ENCODE measurements at places on chromosomes 6 and 20.
A peak's percentile ranks its signal among the peaks of the same experiment; 100 is the strongest.

DNA sequence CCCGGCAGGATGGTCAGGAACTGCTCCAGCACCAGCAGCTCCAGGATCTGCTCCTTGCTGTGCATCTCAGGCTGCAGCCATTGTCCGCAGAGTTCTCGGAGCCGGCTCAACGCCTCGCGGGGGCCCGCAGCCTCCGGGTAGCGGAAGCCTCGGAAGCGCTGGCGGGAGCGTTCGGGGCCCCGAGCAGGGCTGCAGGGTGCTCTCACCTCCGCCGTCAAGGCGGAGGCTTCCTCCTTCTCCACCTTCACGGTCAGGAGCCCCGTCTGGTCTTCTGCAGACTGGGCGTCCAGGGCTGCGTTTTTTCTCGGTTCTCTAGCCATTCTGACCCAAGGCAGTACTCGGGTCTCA lies 434 bp downstream of the ZKSCAN4 start:
- peak; percentile 46 for DNase-seq

DNA sequence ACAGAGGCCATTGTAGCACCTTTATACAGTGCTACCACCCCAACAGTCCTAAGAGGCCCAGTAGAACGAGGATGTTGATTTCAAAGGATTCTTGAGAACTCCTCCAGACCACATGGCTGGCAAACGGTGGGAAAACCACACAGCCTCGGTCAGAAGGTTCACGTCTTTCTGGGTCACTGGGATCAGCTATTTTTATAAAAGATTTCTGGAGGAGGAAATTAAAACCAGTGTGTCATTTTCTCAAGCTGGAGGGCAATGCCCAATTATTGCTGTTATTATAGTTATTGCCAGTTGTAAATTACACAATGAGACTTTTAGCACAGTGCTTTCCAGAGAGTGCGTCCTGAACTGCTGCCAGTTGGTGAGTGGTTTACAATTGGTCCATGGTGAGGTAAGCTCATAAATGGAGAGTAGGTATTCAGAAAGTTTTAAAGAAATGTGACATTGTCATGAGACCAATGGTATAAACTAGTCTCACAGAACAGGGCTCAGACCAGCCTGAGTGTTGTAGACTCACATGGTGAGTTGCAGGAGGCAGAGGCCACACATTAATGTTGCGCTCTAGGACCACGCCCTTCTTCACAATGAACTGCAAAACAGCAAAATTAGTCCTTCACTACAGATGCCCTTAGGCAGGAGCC lies 8.4 kb upstream of the PPP1R14C start:
- no peak for DNase-seq

GRCh38 chr6:35094183-35094582 lies 47.0 kb downstream of the TCP11 start:
- no peak for DNase-seq

DNA sequence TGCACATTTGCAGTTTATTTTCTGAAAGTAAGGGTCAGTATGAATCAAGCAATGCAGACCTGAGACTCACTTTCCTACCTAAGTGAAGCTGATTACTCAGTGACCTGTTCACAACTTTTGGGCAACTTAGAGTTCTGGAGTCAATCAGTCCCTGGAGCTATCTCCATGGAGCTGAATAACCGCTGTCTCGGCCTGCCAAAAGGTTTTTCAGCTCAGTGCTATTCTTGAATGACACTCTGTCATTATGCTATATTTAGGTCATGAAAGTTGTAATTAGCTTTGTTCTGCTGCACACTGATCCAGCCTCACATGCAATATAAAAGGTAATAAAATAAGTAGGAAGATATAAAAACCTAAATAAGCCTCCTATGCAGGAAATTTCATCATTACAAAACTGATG lies 356.0 kb downstream of the BMP2 start:
- no peak for DNase-seq

- DNase-seq = no peak
Measured at GRCh38 chr6:100344761-100345160, 120.0 kb downstream of the SIM1 start.

- DNase-seq = no peak
Measured at GRCh38 chr20:12695937-12696336, 312.8 kb upstream of the SPTLC3 start.

DNA sequence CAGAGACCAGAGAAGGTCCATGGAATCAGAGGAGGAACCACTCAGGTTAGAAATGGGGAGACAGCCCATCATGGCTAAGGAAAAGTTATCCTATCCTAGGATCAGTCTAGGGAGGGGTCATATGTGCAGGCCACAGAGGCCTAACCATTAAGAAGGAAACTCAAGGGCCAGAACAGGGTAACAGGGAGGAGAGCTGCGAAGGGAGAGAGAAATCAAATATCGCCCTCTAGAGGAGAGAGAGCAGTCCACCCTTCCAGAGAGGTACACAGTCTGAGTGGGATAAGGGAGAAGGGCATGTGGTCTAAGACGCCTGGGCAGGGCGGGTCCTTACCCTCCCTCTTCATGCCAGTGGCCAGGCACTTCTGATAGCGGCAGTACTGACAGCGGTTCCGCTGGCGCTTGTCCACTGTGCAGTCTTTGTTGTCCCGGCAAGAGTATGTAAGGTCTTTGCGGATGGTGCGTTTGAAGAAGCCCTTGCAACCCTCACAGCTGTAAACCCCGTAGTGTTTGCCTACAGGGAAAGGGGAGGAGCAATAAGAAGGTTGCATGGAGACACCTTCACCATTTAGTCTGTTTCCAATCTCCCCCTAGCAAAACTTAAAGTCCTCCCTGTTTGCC lies 2.9 kb downstream of the RXRB start:
- DNase-seq = no peak

DNA sequence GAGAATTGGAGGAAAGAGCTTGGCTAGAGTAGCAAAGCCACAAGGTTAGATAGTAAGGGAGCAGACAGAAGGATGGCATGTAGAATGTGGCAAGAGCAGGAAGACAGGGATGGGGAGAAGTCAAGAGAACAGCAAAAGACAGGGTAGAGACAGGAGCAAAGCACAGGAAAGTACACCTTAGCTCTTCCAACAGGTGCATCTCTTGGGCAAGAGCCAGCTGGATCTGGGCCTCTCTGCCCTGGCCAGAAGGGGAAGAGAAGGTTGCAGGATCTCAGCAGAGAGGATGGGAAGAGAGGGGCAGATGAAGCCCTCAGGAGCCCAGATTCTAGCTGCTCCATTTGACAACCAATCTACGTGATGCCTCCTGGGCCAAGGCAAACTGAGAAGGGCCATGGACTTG lies 16.7 kb downstream of the SCUBE3 start:
- no peak for DNase-seq

DNA sequence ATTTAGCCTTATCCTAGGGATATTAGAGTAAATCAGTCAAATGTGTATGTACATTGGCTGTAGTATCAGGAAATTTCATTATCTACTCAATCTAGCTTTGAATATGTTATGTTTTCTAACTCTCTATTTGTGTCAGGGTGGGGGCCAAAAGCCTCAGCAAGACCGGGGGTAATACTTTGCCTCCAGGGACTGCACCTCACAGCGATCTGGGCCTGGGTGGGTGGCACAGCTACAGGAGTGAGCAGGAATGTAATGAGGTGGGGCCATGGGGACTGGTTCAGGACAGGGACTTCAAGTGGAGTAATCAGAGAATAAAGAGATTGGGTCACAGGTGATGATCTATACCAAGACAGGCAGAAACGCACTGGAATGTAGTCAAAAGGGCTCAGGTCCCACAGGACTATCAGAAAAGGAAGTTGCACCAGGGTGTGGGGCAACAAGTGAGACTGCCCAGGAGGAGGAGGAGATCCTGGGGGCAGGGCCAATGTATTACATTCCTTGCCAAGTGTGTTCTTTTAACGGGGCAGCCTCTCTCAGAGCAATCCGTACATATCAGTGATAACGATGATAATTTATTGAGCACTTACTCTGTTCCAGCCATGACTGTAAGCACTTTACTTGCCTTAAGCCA lies 54.0 kb downstream of the PIGU start:
- no peak for DNase-seq

DNA sequence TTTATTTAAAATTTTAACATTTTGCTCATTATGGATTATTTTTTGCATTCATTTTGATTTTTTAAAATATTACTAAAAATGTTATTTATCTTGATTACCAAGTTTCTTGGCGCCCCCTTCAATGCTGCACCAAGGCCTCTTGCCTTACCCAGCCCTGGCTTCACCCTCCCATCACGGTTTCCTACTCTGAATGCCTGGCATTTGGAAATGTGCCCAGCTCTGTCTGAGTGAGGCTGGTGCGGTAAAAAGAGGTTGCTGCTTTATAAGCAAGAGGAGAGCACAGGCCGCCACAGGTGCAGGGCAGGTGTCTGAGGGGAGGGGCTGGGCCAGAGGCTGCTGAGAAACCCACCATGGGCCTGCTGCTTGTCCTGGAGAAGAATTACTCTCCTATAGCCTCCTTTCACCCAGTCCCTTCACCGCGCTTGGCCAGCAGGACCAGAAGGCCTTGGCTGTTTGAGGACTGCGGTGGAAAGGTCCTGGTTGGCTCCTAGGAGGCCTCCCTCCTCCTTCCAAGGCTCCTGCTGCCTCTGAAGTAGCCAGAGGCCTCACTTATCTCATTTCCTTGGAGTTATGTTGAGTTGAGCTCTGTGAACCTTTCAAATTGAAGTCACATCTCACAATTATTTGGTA lies 62.6 kb downstream of the BANF2 start:
- DNase-seq = no peak

GRCh38 chr6:44535967-44536366 lies 148.5 kb downstream of the CDC5L start:
- no peak for DNase-seq

- no peak for DNase-seq
Measured at GRCh38 chr20:56752274-56752673, 123.2 kb downstream of the TFAP2C start.

DNA sequence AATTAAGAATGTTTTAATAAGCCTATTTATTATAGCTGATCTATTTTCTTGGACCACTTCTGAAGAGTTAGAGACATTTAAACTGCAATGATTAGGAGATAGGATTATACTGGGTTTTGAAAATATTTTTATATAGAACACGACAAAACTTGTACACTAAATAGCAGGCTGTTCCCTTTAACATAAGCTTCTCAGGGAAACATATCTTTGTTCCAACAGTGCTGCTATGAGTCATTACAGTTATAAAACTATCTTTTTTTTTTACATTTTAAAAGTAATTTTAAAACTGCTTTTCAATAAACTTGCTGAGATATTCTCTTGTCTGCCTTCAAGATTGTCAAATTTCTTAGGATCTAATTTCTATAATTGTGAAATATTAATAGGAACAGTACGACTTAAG lies 389.1 kb downstream of the ARHGAP18 start:
- DNase-seq = no peak

DNA sequence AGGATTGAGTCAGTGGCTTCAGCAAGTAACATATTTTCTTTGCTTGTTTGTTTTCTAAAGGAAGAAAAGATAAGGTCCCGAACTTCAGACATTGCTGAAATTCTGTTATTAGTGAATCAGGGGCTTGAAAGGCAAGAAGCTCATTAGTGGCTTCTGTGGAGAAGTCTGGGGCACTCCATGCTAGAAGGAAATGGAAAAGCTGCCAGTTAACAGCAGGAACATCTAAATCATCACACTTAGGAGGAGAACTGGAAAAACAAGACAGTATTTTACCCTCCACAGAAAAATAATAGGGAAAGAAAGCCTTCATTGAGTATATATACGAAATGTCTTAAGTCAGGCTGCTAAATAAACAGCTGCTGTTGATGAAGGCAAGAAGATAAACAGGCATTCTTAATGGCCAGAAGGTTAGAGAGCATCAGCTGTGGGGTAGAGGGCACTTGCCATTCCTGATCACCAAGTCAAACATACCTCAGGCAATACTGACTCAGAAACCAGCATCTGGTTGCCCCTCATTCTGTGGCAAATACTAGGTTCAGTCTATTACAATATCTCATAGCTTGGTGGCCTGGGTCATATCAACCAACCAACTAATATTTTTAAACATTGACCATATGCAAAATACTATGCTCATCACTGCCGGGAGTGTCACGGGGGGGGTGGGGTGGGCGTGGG lies 143.2 kb upstream of the TENT5A start:
- no peak for DNase-seq

DNA sequence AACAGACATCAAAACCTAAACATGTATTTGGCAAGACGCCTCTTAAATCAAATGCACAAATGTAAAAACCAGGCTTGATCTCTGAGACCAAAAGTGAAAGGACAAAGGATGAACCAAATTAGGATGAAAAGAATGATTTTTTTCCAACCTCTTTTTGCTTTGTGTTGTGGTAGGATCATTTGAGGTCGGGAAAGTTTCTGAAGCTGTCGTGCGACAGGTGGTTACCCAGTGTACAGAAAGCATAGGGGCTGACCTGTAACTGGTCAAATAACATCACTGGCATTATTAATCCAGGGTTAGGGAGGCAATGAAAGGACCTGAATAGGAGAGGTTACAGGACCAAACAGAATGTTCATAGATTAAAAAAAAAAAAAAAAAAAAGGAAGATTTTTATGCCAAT lies 18.1 kb upstream of the NOL7 start:
- no peak for DNase-seq

DNA sequence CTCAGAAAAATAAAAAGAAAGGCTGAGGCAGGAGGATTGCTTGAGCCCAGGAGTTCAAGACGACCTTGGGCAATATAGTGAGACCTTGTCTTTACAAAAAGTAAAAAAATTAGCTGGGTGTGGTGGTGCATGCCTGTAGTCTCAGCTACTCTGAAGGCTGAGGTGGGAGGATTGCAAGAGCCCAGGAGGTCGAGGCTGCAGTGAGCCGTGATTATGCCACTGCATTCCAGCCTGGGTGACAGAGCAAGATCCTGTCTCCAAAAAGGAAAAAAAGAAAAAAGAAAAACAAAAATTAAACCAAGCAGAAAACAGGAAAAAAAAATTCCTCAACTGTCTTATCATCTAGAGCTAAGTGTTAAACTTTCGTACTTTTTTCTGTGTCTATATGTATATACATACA lies 12.4 kb upstream of the SRSF3 start:
- DNase-seq = no peak

DNA sequence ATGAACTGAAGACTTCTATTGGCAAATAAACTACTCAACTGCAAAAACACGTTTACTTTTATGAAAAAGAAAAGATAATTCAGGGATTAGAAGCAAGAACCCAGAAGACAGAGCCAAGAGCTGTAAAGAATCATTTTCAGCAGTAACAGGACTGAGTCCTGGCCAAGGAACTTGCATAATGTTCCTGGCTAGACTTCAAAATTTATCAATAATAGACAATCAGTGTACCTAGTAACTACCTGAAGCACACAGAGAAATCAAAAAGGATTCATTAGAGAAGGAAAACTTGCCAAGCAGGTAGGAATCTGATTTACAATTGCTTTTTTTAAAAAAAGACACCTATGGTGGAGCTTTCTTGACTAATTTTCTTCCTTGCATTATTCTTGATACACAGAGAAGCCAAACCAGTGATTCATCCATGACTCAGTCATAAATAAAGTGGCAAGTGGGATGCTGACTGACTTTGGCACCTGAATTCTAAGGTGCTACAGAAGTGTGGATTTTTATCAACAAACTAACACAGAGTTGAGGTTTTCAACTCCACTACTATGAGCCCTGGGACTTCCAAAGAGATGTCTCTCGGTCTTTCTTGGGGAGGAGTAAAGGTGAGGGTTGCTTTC lies 281.3 kb downstream of the BMP7 start:
- no peak for DNase-seq

- DNase-seq = no peak
Measured at GRCh38 chr20:8118039-8118438, 14.0 kb upstream of the PLCB1 start.

- DNase-seq = no peak
Measured at GRCh38 chr6:152049502-152049901, 242.0 kb downstream of the ESR1 start.

All from right forelimb (tissue), 1 donor.